Fibroblast of upper back skin (primary cell): ENCODE measurements at places on chromosomes 13 and 19.
A peak's percentile ranks its signal among the peaks of the same experiment; 100 is the strongest.

- no peak for DNase-seq
Observed at GRCh38 chr19:52946322-52947310, 16.1 kb downstream of the ZNF816 start.

DNA sequence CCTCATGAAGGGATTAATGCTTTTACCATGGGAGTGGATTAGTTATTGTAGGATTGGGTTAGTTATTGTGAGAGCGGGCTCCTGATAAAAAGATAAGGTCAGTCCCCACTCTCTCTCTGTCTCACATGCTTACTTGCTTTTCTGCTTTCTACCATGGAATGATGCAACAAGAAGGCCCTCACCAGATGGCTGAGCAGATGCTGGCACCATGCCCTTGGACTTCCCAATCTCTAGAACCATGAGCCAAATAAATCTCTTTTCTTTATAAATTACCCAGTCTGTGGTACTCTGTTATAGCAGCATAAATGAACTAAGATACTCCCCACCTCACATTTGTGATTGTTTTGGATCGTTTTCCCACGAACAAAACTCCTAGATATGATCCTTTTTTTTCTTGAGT, 353.8 kb downstream of the DNAJC15 start:
- DNase-seq: peak; percentile 24

- peak; percentile 84 for DNase-seq
Observed at GRCh38 chr19:38039966-38040365, 133.0 kb downstream of the SIPA1L3 start.

DNA sequence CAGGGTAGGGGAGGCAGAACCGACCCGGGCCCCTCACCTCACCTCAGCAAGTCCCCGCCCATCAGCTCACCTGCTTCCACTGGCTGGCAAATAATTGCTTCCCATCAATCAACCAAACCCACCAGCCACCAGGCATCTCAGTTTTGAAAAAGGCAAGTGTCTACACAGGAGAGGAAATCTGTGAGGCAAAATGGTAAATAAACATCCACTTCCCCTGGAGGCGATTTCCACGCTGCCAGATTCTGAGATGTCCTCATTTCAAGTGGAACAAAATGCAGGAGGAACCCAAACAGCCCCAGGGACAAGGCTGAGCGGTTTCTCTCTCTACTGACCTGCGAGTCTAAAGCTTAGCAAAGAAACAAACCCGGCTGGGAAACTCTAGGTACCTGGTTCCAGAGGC, 117.5 kb downstream of the CRYL1 start:
- DNase-seq: no peak

DNA sequence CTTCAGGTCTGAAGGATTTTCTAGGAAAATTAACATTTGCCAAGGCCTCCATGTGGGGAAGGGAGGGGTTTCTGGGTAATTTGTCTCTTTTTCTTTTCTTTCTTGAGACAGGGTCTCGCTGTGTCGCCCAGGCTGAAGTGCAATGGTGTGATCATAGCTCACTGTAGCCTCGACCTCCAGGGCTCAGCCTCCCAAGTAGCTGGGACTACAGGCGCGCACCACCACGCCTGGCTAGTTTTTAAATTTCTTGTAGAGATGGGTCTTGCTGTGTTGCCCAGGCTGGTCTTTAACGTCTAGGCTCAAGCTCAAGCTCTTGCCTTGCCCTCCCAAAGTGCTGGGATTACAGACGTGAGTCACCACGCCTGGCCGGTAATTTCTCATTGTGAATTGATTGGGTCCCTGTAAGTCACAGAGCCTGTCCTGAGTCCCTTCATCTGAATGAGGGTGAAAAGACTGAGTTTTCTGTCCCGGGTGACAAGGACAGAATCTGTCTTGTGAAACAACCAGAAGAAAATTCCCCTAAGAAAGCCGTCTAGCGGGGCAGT, 10.0 kb upstream of the SPC24 start:
- no peak for DNase-seq

DNA sequence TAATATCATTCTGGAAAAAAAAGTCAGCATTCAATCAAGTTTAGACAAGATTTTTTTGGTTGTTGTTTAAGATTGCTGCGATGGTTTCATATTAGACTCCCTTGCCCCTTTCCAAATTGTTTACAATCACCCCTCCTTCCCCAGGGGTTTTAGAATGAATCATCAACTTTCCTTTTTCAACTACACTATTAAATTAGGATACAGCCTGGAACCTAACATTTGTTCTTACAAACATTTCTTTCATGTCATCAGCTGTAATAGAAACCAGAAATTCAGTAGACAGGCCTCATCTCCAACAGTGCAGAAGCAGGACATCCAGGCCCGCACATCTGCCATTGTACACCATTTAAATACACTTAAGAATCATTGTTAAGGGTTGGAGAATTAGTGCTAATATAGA, 44.4 kb upstream of the WDFY2 start:
- DNase-seq: peak; percentile 59
